ENCODE measurements at places on chromosomes 5 and 9.
A peak's percentile ranks its signal among the peaks of the same experiment; 100 is the strongest.

GRCh38 chr5:124645396-124645795 lies 101.0 kb downstream of the ZNF608 start:
- DNase-seq, result no peak

DNA sequence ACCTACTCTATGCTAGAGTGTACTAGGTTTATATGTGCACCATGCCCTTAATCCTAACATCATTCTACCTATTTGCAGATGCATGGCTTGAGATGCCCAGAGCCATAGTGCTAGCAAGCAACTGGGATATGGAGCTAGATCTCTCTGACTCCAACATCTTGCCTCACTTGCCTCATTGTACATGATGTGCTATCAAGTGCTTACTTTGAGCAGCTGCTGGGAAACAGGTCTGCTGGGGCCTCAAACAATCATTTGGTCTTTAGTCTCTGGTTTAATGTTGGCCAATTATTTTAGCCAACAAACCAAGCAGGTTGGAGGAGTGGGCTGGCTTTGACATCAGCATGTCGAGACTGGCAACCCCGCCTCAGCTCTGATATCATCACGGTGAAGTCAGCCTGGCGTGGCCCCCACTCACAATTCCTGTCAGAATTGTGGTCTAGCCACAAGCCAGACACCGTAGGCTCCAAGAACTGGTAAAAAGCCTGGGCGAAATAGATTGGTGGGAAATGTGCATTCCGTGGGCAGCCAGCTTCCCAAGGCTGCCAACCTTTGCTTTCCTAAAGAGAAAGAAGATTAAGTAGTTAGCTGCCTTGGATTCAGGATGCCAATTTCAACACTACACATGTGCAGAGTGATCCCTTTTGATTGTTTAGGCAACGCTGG lies 21.1 kb upstream of the GAS1 start:
- DNase-seq, result no peak

DNA sequence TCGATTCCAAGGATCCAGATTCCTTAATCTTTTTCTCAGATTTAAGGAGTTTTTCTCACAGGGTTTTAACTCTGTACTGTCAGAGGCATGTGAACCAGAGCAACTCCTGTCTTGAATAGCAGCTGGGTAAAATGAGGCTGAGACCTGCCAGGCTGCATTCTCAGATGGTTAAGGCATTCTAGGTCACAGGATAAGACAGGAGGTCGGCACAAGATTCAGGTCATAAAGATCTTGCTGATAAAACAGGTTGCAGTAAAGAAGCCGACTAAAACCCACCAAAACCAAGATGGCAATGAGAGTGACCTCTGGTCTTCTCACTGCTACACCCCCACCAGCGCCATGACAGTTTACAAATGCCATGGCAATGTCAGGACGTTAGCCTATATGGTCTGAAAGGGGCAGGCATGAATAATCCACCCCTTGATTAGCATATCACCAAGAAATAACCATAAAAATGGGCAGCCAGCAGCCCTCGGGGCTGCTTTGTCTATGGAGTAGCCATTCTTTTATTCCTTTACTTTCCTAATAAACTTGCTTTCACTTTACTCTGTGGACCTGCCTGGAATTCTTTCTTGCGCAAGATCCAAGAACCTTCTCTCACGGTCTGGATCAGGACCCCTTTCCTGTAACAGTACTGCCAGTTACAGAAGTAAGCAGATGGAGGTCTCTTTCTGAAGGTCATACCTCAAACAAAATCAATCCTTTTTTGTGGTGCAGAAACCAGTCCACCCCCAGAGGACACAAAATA lies 87.1 kb downstream of the SLC38A9 start:
- no peak for DNase-seq

- no peak for DNase-seq
Measured at GRCh38 chr5:144481861-144482260, 311.2 kb downstream of the KCTD16 start.

GRCh38 chr9:27145143-27145542 lies 36.1 kb downstream of the TEK start:
- DNase-seq, result no peak

- no peak for DNase-seq
Measured at GRCh38 chr5:55711507-55712022, 559 bp downstream of the SLC38A9 start.

DNA sequence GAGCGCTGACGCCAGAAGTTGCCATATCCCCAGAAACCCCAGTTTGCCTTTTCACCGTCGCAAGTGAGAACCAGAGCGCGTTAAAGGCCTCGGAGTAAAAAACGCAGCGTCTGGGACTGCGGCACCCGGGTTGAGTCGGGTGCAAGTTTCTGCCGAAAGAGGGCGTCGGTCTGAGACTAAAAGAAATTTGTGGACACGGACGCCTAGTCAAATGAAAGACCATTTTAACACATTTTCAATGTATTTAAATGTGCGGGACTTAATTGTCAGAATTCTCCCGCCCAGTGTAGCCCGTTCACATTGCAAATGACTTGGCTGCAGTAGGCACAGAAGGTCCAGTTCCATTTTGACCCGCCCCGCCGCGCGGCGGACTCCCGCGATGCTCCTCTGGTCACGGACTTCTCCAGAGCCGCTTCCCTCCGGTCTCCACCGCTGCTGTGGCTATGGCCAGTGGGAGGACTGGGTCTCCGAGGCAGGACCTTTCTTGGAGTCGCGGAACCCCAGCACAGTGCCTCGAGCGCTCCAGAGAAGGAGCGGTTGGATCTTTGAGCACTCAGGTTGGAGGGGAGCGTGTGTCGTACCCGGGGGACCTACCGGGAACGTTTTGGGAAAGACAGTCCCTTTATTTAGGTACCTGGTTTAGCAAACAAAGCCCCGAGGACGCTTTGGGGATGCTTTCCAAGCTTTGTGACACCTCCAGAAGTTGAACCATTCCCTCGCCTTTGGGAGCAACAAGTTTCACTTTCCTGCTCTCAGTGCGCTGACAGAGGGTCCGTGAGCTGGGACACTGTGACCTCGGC lies 1.2 kb upstream of the NPR3 start:
- DNase-seq, result peak; percentile 48

DNA sequence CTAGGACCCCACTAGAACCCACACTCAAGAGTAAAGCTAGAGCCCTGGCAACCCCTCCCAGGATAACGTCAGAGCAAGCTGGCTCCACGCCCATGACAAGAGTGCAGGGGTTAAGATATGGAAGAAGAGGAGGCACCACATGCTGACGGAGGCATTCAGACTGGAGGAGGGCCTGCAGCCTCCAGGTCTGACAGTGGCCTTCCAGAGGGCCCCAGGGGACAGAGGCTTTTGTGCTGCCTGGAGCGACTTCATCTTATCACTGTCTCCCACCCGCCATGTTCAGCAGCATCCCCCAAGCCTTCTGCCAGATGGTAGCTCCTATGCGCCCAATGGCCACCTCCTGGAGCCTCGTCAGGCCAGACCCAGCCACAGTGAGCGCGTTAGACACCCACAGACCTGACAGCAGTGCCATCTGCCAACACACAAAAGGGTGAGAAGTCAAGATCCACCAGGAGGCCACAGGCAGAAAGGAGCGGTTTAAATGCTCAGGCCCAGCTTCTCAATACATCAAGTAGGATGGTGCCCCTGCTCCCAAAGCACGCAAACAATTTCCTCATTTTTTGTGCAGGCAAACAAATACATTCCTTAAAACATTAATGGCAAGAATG lies 65.8 kb downstream of the C5orf15 start:
- DNase-seq, result peak; percentile 81

DNA sequence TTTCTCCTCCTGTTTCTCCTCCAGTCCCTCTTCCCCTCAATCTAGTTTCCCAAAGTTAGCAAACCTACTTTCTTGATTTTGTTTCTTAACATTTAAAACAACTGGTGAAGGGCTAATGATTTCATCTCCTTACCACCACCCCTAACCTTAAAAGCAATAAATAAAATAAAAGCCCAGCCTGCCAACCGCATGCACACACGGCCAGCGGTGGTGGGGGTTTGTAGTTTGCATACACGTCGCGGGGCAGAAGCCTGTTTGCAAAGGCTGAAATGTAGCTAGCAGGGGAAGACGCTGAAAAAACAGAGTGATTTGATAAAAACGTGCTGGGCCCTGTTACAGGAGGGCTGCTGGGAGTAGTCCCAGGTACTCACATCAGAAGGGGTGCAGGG lies 1.9 kb upstream of the DMRT2 start:
- no peak for DNase-seq

GRCh38 chr9:92507005-92507404 lies 24.7 kb upstream of the ASPN start:
- DNase-seq, result no peak

GRCh38 chr5:145768863-145769262 lies 66.3 kb downstream of the PRELID2 start:
- DNase-seq, result no peak

DNA sequence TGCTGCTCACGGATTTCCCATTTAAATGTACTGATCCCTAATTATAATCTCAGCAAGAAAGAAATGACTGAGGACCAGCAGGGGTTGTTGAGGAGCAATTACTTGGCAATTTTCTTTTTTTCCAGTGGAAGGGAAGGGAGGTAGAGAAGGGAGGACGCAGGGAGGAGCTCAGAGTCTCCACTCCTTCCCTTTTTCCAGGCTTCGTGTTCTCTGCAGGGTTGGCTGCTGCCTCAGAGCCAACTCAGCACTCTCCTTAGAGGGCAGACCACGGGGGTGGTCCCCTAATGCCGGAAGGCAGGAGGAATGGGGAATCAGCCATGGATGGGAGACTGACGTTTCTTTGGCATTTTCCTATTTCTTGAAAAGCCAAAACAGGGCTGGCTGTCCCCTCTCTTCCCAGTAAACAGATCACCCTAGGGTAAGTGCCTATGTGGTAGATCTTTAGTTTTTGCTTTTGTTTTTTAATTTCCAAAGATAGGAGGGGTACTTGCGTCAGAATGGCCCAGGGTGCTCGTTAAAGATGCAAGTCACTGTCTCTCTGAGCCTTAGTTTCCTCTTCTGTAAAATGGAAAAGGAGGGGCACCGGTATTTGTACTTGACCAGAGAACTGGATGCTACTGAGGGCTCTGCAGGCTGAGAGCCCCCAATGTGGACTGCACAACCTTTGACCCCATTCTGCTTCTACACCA lies 39.6 kb upstream of the LCP2 start:
- no peak for DNase-seq

GRCh38 chr5:74212336-74212735 lies 428.2 kb downstream of the ENC1 start:
- DNase-seq, result no peak

DNA sequence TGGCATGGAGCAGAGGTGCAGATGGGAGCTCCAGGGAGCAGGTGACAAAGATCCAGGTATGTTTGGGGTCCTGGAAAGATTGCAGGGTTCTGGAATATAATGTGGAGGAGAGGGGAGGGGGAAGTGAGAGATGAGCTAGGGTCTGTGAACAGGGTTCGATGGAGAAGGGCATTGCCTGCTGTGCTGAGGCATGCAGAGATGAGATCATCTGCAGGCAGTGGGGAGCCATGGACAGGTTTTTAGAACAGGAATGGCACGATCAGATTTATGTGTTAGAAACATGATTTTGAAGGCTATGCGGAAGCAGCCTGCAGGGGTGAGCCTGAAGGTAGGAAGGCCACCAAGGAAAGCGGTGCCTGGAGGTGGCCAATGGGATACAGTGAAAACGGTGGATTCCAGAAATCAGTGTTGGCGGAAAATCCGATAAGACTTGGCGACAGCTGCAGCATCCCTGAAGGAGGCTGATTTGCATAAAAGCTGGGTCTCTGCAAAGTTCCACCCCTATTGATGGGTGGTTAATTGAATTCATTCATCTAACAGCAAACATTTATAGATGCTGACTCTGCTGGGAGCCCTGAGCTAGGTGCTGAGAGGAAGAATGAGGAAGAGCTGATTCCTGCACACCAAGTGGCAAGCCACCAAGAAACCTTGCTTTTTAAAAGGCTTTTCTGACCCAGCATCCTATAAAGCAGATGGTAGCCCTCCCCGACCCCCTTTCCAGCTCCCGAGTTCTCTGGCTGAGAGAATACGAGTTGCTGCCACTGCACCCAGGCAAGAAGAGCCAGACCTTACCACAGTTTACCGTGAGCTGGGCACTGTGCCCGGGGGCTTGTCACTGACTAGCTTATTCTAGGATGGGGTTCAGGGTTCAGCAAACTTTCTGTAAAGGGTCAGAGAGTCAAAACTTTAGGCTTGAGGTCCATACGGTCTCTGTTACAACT lies 139.2 kb upstream of the SMIM23 start:
- DNase-seq, result no peak

DNA sequence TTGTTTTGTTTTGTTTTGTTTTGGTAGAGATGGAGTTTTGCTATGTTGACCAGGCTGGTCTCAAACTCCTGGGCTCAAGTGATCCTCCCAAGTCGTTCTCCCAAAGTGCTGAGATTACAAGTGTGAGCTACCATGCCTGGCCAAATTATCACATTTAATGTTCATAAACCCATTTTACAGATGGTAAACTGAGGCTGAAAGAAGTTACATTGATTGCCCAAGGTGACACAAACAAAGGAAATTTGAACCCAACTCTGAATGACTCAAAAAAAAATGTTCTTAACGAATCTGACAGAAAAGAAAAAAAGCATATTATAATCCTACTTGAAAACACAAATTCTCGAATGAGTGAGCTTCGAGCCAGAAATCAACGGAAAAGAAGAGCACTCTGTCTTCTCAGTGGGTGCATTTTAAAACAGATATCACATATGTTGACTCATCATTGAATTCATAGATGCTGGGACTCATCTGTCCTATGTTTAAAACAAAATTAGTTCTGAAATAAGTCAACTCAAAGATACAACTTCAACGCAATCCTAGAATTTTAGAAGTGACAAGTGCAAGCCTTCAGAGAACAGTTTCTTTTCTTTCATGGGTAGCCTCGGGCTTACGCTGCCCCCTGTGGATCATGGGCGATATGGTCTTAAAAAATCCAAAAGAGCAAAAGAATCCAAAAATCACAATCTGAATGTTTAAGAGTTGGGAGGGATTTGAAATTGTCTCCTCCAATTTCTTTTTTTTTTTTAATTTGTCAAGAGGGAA lies 28.4 kb downstream of the TIMD4 start:
- DNase-seq, result no peak

DNA sequence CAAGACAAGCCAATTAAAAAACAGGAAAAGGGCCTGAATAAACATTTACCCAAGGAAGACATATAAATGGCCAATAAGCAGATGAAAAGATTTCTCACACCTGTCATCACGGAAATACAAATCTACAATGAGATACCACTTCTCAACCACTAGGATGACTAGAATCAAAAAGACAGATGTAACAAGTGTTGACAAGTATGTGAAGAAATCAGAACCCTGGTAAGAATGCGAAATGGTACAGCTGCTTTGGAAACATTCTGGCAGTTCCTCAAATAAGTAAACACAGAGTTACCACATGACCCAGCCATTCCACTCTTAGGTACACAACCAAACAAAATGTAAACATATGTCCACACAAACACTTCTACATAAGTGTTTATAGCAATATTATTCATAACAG lies 32.5 kb downstream of the LEAP2 start:
- no peak for DNase-seq

DNA sequence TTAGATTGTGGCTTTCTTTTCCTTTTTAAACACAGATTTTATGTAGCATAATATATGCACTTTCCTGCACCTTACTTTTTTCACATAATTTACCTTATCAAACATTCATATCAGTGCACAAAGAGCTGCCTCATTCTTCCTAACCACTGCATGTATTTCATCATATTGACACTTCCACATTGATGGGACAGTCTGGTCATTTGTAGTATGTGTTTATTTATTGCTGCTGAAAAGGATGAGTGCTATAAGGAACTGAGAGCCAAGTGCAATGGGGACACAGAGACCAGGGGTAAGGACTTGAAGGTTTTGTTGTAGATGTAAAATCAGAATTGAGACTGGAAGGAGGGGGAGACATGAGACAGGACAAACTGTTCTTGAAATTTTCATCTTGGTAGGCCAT lies 193.8 kb downstream of the SMARCA2 start:
- no peak for DNase-seq

- DNase-seq, result no peak
Measured at GRCh38 chr5:111262153-111262552, 38.0 kb downstream of the CAMK4 start.
